ENCODE measurements at places on chromosomes 3 and 15.

- DNase-seq, result no peak
Measured at GRCh38 chr3:38168151-38169026, 3.1 kb downstream of the OXSR1 start.

- no peak for DNase-seq
Measured at GRCh38 chr3:132256989-132257388, 60.2 kb upstream of the ACP3 start.

DNA sequence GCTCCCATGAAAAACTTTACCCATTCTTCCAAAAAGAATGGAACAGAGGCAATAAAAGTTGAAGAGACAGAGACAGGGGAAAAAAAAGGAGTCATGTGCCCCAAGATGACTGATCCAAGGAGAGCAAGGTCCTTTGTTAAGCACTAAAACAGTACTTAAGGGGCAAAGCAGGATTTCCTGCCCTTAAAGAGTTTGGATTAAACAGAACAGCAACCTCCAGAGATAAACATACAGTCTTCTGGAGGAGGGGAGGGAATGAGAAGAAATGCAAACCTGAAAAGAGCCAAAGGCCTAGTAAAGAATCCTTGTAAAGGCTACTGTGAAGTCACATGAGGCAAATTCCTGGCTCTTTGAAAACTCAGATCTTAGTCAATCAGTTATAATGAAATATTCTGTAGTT, 38.2 kb downstream of the SHQ1 start:
- DNase-seq, result no peak

- DNase-seq, result peak; percentile 74
Measured at GRCh38 chr3:195441992-195442572, 738 bp downstream of the ACAP2 start.

- DNase-seq, result no peak
Measured at GRCh38 chr15:95263751-95264150, 1032.4 kb downstream of the MCTP2 start.

Data from KG1 (cell line).